ENCODE measurements at places on chromosomes 7 and 10. TPM values are rescaled to one million over a fixed set of nuclear protein-coding genes. Genes with fewer than 3 reads are reported as not detected.

CRHR2 gene
- total RNA-seq: 0.18 TPM

BICC1 gene
- 2.5 TPM for total RNA-seq

MUC12 gene
- 7.8 TPM for total RNA-seq

IRF5 gene
- total RNA-seq: not detected

HOXA5 gene
- total RNA-seq: 3.2 TPM

HMX3 gene
- total RNA-seq: not detected

NPS gene
- not detected for total RNA-seq

NRCAM gene
- total RNA-seq: 35.0 TPM

GLCCI1 gene
- total RNA-seq: 26.2 TPM

FAM25C gene
- total RNA-seq: not detected

LRMDA gene
- 0.98 TPM for total RNA-seq

C10orf67 gene
- total RNA-seq: 0.33 TPM

SSC4D gene
- total RNA-seq: 1.1 TPM

TMEM196 gene
- total RNA-seq: 0.55 TPM

INMT gene
- total RNA-seq: 0.34 TPM

PGAM2 gene
- total RNA-seq: 2.4 TPM

ACSM6 gene
- total RNA-seq: not detected

MMRN2 gene
- total RNA-seq: 0.27 TPM

ENTPD1 gene
- 0.37 TPM for total RNA-seq

SLC37A3 gene
- 48.2 TPM for total RNA-seq

PCDH15 gene
- 17.4 TPM for total RNA-seq

STEAP2 gene
- total RNA-seq: 1.6 TPM

STEAP1B gene
- total RNA-seq: 9.5 TPM

SPDYE2 gene
- not detected for total RNA-seq

CLDN4 gene
- total RNA-seq: 0.47 TPM

CCL24 gene
- not detected for total RNA-seq

NEURL1 gene
- total RNA-seq: 1.8 TPM

CYP3A4 gene
- total RNA-seq: not detected

VAX1 gene
- 0.23 TPM for total RNA-seq

INTS1 gene
- 123 TPM for total RNA-seq

P4HA1 gene
- 32.2 TPM for total RNA-seq

DYNC1I1 gene
- 0.79 TPM for total RNA-seq

GIMAP1 gene
- not detected for total RNA-seq

DPYSL4 gene
- 145 TPM for total RNA-seq

SPDYE8 gene
- total RNA-seq: not detected

AKR1C3 gene
- not detected for total RNA-seq

POP7 gene
- 67.9 TPM for total RNA-seq

GPR37 gene
- total RNA-seq: 6.0 TPM

LRRD1 gene
- total RNA-seq: 0.57 TPM

SPDYE6 gene
- total RNA-seq: not detected

GPR15LG gene
- total RNA-seq: not detected

STEAP1 gene
- 3.3 TPM for total RNA-seq

SPAM1 gene
- not detected for total RNA-seq

LRIT1 gene
- not detected for total RNA-seq
